Osteoblast (primary cell): ENCODE measurements at places on chromosomes 12 and 14.
A peak's percentile ranks its signal among the peaks of the same experiment; 100 is the strongest.

DNA sequence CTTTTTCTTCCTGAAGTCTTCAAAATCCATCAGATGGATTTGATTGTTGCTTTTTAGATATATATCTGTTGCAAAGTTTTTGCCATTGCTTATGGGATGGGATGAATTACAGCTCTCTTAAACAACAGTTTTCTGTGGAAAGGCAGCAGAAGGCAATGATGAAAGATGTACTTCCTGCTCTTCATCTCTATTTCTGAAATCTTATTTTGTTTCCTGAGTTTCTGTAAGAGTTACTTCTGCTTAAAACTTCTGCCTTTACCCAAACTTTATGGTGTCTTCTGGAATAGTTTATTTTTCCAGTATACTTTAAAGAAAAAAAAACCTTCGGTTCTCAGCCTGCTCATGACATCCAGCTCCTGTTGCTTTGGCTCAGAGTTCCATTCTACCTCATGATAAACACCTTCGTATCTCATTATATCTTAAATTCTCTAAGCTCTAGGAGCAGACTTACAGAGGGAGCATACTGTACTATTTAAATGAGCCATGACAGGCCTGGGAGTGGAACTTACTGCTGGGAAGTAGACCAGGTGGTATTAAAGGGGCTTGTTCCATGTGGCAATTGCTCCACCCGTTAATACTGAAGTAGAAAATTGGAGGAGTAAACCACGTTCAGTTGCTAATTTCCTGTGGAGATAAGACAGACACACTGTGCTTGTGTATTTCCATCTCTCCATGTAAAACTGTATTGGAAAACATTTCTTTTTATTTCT, 288.4 kb downstream of the FBXL14 start:
- peaks cover 4% of the 10 kb centered on the region for H3K4me1 ChIP-seq
- no peaks in the 10 kb centered on the region for H3K27me3 ChIP-seq
- no peaks in the 10 kb centered on the region for H3K36me3 ChIP-seq

DNA sequence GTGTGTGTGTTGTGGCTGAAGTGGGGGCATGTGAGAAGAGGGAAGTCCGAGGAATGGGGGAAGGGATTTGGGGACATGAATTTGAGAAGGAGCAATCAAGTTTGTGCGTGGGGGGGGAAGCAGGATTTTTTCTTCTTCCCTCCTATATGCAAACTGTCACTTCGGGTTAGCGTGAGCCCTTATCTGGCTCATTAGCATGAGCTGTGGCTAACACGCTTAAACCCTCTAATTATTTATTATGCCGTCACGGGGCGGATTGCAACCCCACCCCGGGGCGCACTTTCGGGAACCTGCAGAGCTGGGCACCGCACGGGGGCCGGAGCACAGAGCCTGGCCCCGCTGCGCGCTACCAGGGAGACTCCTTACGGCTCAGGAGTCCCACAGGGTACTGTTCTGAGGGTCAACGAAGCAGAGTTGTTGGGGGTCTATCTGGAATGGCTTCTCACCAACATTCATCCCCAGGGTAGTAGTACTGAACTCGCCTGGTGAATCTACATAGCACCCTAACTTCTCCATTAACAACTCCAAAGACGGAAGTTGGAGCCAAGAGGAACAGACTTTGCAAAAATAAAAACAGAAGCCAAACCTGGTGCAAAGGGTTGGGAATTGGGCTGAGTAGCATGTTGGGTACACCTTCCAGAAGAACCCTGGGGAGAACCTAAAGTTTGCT, 6.4 kb upstream of the ASCL1 start:
- H3K4me1 ChIP-seq: no peaks in the 10 kb centered on the region
- H3K36me3 ChIP-seq: no peaks in the 10 kb centered on the region
- H3K4me3 ChIP-seq: no peak overlapping the region
- H3K27ac ChIP-seq: no peak overlapping the region

DNA sequence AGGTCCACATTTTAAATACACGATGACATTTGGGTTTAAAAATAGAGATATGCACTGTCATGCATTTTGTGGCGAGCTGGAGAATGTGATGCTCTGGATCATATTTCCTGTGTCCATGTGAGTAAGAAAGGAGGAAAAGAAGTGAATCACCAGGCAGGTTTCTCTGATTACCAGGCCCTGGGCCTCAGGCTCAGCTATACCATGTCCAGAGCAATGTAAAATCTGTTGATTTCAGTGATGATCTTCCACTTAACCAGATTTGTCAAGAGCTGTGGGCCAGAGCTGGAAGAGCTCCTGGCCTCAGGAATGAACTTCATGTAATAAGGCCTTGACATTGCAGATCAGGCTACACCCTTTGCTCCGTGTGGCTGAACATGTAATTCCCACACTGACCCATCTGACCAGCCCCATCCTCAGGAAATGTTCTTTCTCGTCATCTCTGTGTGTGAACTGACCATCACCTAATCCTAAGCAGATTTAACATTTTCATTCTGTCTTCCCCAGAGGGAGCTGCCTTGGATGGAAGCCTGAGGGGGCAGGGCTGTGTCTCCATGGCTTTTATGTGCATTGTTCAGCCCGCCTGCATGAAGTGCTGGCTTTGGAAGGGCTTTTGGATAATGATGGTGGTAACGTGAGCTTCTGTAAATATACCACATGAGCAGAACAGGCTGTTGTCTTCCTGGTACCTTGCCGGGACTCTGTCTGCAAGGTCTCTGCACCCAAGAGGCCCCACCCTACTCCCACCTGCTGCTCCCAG, 54.5 kb downstream of the CRACR2A start:
- H3K27ac ChIP-seq: peak overlapping the region; percentile 91
- H3K4me3 ChIP-seq: peak overlapping the region; percentile 31
- H3K4me1 ChIP-seq: peaks cover 24% of the 10 kb centered on the region
- DNase-seq: peak; percentile 95

DNA sequence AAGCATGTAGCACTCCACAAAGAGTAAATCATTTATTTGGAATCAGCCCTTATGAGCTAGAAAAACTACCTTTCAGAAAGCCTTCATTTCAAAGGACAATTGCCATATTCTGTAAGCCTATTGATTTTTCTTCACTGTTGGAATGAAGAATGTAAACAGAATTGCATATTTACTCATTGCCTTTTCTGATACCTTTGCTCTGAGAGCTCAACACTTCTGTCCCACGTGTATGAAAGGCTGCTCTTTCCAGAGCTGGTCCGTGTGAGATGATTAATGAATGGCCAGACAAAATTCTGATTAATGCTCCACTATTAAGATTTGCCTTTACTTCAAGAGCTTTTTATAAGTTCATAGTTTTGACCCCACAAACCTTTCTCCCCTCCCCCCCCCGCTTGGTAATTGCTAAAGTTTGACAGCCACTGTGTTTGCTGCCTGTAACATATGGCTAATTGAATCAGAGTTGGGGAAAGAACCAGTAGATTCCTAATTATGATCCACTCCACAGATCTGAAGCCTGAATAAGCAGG, 63.0 kb upstream of the PLEKHA5 start:
- no peaks in the 10 kb centered on the region for H3K4me1 ChIP-seq
- H3K36me3 ChIP-seq: no peaks in the 10 kb centered on the region
- H3K27ac ChIP-seq: no peak overlapping the region
- H3K4me3 ChIP-seq: no peak overlapping the region

DNA sequence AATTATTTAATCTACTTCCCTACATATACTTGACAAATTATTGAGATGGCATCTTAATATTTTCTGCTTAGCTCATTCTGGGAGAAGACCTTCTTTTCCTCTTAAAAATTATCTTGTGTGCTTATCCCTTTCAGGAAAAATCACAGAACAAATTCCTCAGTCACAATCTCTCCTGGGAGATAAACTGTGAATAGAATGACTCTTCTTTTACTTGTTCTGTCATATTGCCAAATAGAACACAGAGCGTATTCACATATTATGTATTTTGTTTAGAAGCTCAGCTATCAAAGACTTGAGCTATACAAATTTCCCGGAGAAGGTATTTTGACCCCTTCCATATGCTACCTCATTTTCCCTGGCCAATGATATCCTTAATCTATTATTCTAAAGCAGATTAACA, 146.7 kb downstream of the TMEM117 start:
- H3K36me3 ChIP-seq: no peaks in the 10 kb centered on the region
- H3K27me3 ChIP-seq: no peaks in the 10 kb centered on the region
- DNase-seq: no peak
- H3K4me1 ChIP-seq: no peaks in the 10 kb centered on the region

DNA sequence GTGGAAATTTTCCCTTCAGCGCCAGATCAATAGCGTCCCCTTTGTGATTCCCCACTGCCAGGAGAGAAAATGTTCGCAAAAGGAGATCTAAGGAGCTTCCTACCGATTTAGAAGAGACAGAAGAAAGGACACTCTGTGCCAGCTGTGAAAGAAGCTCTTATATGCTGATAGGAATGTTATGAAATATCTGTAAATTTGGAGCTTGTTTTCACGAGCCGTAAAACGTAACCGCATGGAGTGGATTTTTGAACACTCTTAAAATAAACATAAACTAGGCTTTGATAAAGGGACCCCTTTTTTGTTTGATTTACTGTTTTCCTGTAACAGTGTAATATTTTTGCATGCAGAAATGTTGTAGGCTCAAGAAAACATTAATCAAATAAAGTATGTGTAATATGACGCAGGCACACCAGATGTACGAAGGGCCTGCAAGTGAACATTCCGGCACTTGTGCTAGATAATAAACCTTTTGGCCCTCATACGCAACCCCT, 346.8 kb downstream of the ETNK1 start:
- peaks cover 17% of the 10 kb centered on the region for H3K4me1 ChIP-seq
- no peak for DNase-seq
- peak overlapping the region; percentile 18 for H3K4me3 ChIP-seq
- H3K27me3 ChIP-seq: no peaks in the 10 kb centered on the region

DNA sequence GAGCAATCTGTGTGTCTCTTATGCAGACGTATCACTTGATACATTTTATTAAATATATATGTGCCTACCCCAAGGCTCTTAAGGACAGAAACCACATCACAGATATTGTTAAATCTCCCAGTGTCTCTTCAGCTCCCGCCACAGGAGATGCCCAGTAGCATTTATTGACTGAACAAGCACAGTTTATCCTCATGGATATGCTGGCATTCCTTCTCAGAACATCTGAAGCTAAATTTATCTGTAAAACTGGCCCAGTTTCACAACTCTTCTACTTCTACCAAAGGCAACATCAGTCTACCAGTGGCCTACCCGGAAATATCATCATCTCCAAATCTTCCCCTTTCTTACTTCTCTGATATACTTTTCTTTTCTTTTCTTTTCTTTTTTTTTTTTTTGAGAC, 10.7 kb downstream of the APOLD1 start:
- no peaks in the 10 kb centered on the region for H3K27me3 ChIP-seq
- no peak overlapping the region for H3K27ac ChIP-seq
- no peak for DNase-seq
- H3K36me3 ChIP-seq: no peaks in the 10 kb centered on the region
- H3K4me1 ChIP-seq: no peaks in the 10 kb centered on the region

DNA sequence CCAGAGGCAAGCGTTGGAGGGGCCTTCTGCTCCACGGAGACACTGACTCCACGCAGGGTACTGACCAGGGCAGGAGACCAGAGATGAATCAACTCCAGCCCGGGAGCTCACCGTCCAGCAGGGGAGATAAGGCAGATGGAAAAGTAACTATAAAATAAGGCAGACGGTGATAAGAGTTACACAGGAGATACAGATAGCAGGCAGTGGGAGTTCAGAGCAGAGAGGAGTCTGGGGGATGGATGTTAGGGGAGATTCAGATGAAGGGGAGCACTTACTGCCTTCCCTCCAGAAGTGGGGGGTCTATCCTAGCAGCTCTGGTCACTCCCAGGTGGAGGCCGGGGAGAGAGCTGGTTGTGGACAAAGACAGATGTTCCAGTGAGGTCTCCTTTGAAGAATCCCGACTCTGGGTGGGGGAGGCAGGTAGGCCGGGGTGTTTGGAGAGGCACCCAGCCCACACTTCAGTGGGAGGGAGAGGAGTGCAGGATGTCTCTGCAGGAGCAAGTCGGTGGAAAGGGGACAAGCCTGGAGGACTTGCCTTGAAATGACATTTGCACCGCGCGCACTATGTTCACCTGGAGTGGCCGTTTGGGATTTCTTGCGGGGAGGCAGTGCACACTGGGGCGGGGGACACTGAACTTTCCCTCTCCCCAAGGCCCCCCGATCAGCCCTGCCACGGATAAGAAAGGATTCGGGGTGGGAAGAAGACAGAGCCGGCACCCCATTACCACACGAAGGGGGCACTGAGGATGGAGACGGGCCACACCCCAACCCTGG, 1.2 kb downstream of the PITPNM2 start:
- H3K27ac ChIP-seq: no peak overlapping the region
- H3K4me3 ChIP-seq: peak overlapping the region; percentile 79
- H3K36me3 ChIP-seq: no peaks in the 10 kb centered on the region
- peaks cover 11% of the 10 kb centered on the region for H3K4me1 ChIP-seq

- no peak overlapping the region for H3K4me3 ChIP-seq
- H3K4me1 ChIP-seq: peaks cover 27% of the 10 kb centered on the region
- no peak for DNase-seq
- no peaks in the 10 kb centered on the region for H3K36me3 ChIP-seq
These were observed 149.8 kb downstream of the TGFB3 start for GRCh38 chr14:75831952-75832351.

DNA sequence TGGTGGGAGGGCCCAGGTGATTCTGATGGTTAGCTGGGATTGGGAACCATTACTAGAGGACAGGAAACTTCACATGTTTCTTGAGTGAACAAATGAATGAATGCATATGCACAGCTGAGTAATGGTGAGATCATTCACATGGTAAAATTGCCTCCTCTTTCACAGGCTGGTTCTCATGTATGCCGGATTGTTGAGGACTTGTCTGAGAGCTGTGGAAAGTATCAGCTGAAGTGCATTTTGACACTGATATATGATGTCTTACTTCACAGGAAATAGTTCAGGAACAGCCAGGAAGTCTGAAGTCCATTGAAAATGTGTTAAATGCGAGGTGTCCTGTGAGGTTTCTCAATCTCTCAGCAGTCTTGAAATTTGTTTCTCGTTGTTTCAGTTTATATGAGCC, 77.6 kb upstream of the DACT1 start:
- H3K4me3 ChIP-seq: no peak overlapping the region
- H3K36me3 ChIP-seq: no peaks in the 10 kb centered on the region
- H3K4me1 ChIP-seq: no peaks in the 10 kb centered on the region
- DNase-seq: no peak

DNA sequence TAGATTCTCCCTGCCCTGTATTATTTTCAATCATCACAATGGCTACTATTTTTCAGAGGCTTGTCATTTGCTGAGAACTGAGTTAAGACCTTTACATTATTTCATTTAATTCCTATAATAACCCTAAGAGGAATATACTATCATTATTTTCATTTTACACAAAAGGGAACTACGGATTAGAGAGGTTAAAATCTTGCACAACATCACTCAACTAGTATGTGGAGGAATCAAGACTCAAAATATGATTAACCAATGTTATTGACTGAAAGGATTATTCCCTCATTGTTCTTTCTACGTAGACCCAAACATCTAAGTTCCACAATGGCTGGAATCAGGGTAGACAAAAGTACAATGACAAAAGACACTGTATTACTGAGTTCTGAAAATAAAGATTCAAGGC, 45.0 kb downstream of the GPR65 start:
- H3K4me3 ChIP-seq: no peak overlapping the region
- H3K27ac ChIP-seq: no peak overlapping the region
- no peak for DNase-seq
- H3K4me1 ChIP-seq: no peaks in the 10 kb centered on the region
- H3K36me3 ChIP-seq: no peaks in the 10 kb centered on the region

- H3K4me1 ChIP-seq: peaks cover 21% of the 10 kb centered on the region
- H3K4me3 ChIP-seq: peak overlapping the region; percentile 25
- peaks cover 7% of the 10 kb centered on the region for H3K36me3 ChIP-seq
- no peaks in the 10 kb centered on the region for H3K27me3 ChIP-seq
- DNase-seq: peak; percentile 96
- no peak overlapping the region for H3K27ac ChIP-seq
These were observed 2.4 kb downstream of the ABCB9 start for GRCh38 chr12:122963941-122964265.
